ENCODE measurements at places on chromosomes 3 and 15. TPM values are rescaled to one million over a fixed set of nuclear protein-coding genes. Genes with fewer than 3 reads are reported as not detected.

The SAMMSON gene
- polyA plus RNA-seq, result not detected

The TMEM62 gene
- polyA plus RNA-seq, result 2.0 TPM

The ENTPD3 gene
- polyA plus RNA-seq, result 0.66 TPM

The TGFBR2 gene
- polyA plus RNA-seq, result 3.6 TPM

The KLHL6 gene
- polyA plus RNA-seq, result 0.05 TPM

The KCNAB1 gene
- polyA plus RNA-seq, result 0.31 TPM

The GOLGA8T gene
- 0.03 TPM for polyA plus RNA-seq

The C2CD4B gene
- 0.12 TPM for polyA plus RNA-seq

The PRR20G gene
- polyA plus RNA-seq, result 0.67 TPM

The TEX55 gene
- not detected for polyA plus RNA-seq

The AHSG gene
- 0.68 TPM for polyA plus RNA-seq

The ALDH1A3 gene
- polyA plus RNA-seq, result 2.2 TPM

The MYLK gene
- polyA plus RNA-seq, result 7.3 TPM

The SKOR1 gene
- polyA plus RNA-seq, result 0.03 TPM

The MST1 gene
- 14.2 TPM for polyA plus RNA-seq

The KCNH8 gene
- 2.2 TPM for polyA plus RNA-seq

The ACAN gene
- polyA plus RNA-seq, result 1.2 TPM

The IQGAP1 gene
- polyA plus RNA-seq, result 56.0 TPM

The PLOD2 gene
- 2.5 TPM for polyA plus RNA-seq

The KBTBD12 gene
- polyA plus RNA-seq, result 0.20 TPM

The EFHB gene
- 0.20 TPM for polyA plus RNA-seq

The ZMYND10 gene
- 0.93 TPM for polyA plus RNA-seq

The SCN11A gene
- 0.21 TPM for polyA plus RNA-seq

Data from H1 (cell line).